ENCODE measurements at places on chromosomes 2 and 18. TPM values are rescaled to one million over a fixed set of nuclear protein-coding genes. Genes with fewer than 3 reads are reported as not detected.

Gene BOLA3
- 69.8 TPM for total RNA-seq

Gene SESTD1
- 12.5 TPM for total RNA-seq

Gene IL36G
- total RNA-seq: not detected

Gene ZNF521
- 13.5 TPM for total RNA-seq

Gene SERPINE2
- 110 TPM for total RNA-seq

Gene PTPRN
- total RNA-seq: 4.6 TPM

Gene TMEM178A
- total RNA-seq: 2.2 TPM

Gene RBM45
- total RNA-seq: 11.1 TPM

Gene LIMS1
- 59.5 TPM for total RNA-seq

Gene NT5DC4
- not detected for total RNA-seq

Gene EFR3B
- total RNA-seq: 0.47 TPM

Gene RTP5
- not detected for total RNA-seq

Gene COL4A3
- total RNA-seq: not detected

Gene ANKRD23
- total RNA-seq: 2.7 TPM

Gene UGT1A1
- not detected for total RNA-seq

Gene PAX8
- total RNA-seq: 2.0 TPM

Gene DSG1
- total RNA-seq: not detected

All from pericardium fibroblast (primary cell).